ENCODE measurements at places on chromosomes 11 and 22.

- peak; percentile 36 for DNase-seq
Measured at GRCh38 chr22:32050678-32051515, 7.8 kb downstream of the SLC5A1 start.

DNA sequence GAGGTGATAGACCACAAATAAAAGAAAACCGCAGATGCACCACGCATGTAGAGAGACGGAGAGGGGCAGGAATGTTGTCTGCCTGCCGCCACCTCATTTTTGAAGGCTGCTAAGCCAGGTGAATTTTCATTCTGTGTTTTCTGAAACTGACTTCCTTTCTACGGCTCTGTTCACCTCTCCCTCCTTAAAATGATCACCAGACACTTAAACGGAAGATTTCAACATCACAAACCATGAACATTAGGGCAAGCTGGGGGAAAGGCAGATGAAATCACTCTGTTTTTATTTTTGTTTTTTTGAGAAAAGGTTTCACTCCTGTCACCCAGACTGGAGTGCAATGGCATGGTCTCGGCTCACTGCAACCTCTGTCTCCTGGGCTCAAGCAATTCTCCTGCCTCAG is 232.4 kb downstream of the MIAT start:
- DNase-seq, result no peak

GRCh38 chr11:88579466-88579865 is 241.9 kb upstream of the CTSC start:
- DNase-seq, result no peak

DNA sequence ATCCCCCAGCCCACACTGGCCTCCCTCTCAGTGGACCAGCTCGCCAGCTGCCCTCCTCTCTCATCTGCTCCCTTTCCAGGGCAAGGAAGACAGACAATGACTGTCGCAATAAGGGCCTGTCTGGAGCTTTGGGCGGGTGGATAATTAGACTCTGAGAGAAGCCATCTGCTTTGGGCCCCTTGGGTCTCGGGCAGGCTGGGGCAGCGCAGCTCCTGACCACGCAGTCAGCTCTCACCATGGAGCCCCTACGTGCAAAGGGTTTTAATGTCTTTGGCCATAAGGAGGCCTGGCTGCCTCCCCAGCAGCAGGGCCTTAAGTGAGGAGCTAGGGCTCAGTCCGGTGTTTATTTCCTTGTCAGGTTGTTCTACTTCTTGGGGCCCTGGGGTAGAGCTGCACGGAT is 153.9 kb downstream of the CHST1 start:
- no peak for DNase-seq

- DNase-seq, result no peak
Measured at GRCh38 chr11:12077535-12078280, 32.7 kb upstream of the MICAL2 start.

- DNase-seq, result no peak
Measured at GRCh38 chr11:123011510-123011909, 29.9 kb upstream of the BSX start.

- DNase-seq, result no peak
Measured at GRCh38 chr11:7749456-7749855, 43.2 kb upstream of the OVCH2 start.

DNA sequence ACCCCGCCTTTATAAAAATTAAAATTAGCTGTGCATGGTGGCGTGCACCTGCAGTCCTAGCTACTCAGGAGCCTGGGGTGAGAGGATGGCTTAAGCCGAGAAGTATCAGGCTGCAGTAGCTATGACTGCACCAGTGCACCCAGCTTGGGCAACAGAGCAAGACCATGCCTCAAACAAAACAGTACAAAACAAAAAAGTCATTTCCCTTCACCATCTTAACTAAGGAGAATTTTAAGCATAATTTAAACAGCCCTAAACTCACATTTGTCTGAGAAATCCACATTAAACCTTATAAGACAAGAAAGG is 23.3 kb upstream of the TFIP11 start:
- no peak for DNase-seq

- no peak for DNase-seq
Measured at GRCh38 chr11:95147364-95147905, 57.8 kb downstream of the ENDOD1 start.

DNA sequence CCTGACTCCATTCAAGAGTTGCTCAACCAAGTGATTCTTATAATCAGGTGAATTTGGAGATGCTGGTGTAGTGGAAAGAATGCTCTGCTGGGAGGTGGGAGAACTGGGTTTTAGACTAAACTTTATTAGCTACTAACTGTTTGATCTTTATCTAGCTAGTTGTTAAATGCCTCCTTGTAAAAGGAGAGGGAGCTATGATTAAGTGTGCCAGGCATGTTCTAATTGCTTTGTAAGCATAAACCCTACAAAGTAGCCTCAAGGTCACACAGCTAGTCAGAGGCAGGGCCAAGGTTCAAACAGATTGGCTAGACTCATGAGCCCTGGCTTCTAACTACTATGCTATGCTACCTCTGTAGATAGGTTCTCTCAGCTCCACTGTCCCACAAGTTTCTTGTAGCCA is 105.5 kb downstream of the NXPE2 start:
- DNase-seq, result no peak

- peak; percentile 32 for DNase-seq
Measured at GRCh38 chr11:20156876-20157613, 3.2 kb downstream of the DBX1 start.

DNA sequence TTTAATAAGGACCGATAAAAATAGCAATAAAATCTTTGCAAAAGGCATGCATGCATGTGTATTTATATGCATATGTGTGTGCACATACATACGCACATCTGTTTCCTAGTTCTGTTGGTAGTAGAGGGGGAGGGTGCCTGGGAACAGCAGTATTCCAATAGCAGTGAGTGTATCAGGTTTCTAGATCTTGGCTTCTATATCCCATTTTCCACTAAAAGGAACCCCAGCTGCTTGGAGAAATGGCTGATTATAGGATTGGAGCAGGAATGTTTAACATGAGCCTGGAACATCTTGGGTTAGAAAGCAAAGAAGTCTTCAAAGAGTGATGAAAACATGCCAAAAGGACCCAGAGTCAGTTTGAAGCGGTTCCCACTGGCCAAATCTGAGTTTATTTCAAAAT is 21.0 kb downstream of the TNRC6B start:
- no peak for DNase-seq

GRCh38 chr11:81987829-81988472 is 745.7 kb downstream of the FAM181B start:
- no peak for DNase-seq

GRCh38 chr11:73931039-73931645 is 19.7 kb upstream of the DNAJB13 start:
- no peak for DNase-seq

DNA sequence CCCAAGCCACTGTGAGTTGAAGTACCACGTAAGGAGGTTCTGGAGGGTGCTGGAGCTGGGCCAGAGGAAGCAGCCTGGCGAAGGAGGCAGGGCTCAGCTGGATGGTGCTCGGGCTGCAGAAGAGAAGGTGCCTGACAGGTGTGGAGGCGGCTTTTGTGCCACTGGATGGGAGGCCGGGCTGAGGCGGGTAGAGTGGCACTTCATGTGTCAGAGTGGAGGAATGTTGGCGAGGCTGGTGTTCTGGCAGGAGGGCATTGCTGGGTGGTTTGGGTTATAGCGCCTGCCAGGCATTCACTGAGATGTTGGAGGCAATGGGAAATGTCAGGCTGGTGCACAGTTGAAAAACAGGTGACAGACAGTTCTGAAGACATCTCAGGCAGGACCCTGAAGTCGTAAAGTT is 24.2 kb downstream of the UBE2L3 start:
- DNase-seq, result no peak

DNA sequence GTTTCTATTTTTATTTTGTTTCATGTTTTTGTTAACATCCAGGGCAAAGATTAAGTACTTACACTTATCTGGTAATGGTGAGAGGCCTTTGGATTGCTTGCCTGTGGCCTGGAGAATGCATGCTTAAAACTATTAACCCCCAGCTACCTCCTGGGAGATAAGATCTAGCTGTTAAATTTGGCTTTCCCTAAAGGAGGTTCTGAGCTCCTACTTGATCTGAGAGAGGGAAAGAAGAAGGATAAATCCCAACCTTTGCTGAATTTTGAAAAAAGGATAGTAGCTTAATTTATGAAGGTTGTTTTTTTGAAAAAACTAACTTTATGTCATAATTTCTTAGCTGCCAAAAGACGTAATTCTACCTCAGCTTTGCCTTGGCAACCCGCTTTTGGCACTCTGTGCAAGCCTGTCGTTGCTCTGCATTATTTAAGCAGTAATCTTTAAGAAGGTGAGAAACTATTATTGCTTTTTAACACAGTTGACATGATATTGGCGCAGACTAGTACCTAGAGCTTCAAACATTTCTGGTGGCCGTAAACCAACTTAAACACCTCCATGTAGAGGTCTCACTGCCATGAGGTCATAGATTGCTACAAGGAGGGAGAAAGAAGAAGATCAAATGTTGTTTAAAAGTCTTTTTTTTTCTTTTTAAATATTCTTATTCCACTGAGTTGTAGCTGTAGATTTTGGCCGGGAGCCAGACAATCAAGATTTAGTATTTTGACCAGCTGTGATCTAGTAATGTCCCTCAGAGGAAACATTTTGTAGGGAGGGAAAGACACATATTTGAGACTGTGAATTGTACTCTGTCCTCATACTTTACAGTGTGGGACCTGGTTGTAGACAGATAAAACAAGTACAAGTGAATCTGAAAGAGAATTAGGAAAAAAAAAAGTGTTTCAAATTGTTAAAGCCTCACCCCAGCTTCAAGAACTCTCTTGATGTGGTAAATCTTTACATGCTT is 74.4 kb downstream of the WNT11 start:
- no peak for DNase-seq

DNA sequence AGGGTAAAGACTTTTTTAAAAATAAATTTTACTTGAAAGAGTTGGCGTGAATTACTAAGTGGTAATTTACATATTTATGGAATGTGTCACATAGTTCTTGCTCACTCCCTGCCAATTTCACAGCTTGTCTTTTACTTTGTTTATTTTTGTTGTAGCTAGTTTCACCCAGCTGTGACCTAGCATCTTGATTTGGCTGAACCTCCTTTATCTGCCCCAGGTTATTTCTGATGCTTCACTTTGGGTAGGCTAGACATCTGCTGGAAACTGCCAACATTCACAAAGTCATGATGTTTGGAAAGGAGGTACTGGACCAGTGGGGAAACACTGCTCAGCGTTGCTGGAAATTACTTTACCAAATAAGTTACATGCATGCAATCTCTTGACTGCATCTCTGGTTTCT is 1676.0 kb upstream of the RAG2 start:
- no peak for DNase-seq

DNA sequence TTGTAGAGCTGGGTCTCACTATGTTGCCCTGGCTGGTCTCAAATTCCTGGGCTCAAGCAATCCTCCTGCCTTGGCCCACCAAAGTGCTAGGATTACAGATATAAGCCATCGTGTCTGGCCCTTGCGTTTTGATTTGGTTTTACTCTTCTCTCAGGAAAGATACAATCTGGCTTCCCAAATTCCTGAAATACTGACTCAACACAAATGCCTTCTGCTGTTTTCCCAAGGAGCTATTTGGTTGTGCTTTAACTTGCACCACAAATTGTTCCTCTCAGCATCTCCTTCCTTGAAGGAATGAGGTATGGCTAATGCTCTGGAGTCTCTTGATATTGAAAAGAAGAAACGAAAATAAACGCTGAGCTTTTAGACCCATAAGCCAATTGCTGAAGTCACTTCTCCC is 110.0 kb upstream of the PAX6 start:
- no peak for DNase-seq

DNA sequence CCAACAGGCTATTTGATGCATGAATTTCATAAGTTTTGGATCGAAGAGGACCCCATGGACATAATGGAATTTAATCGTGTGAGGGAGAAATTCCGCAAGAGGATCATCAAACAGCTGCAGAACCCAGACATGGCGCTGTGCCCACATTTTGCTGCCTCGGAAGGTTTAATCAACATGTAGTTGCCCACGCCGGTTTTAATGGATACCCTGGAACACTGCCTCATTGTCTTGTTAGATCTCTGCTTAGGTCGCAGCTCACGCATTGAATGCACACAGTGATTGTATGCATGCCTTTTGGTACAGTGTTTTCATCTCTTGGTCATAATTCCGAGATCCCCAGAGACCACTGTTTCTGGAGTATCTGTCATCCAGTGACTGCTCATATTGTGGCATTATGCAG is 46.8 kb downstream of the SLN start:
- DNase-seq, result no peak

DNA sequence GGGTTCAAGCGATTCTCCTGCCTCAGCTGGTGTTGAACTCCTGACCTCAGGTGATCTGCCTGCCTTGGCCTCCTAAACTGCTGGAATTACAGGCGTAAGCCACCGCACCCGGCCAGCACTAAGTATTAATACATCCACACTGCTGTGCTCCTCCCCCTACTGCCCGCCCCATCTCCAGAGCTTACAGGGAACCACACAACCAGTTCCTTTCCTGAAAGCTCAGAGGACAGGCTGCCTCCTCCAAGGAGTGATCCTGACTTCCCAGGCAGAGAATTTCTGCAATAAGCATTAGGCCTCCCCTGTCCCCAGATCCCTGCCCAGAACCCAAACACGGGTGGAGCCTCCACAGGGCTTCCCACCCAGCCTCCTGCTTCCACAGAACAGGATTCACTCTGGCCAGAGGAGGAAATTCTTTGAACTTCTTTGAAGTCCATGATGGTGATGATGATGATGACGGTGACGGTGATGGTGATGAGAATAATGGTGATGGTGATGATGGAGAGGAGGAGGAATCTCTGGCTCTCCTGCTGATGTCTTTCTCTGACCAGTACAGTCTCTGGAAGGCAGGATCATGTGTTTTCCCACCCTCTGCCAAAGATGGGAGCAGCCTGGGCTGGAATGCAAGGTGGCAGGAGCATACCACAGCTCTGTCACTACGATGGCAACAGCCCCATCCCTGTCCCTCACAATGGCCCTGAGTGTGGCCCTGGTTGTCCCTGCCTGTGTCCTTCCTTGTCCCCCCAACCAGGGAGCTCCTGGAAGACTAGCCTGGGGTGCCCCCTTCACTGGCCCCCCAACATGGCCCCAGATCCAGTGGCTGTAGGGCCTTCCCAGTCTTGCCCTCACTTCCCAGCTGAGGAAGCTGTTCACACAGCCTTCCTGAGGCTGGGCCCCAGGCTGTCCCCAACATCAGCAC is 33.5 kb upstream of the CSNK1E start:
- no peak for DNase-seq

- DNase-seq, result peak; percentile 83
Measured at GRCh38 chr11:64900263-64900678, 16.7 kb downstream of the ATG2A start.

DNA sequence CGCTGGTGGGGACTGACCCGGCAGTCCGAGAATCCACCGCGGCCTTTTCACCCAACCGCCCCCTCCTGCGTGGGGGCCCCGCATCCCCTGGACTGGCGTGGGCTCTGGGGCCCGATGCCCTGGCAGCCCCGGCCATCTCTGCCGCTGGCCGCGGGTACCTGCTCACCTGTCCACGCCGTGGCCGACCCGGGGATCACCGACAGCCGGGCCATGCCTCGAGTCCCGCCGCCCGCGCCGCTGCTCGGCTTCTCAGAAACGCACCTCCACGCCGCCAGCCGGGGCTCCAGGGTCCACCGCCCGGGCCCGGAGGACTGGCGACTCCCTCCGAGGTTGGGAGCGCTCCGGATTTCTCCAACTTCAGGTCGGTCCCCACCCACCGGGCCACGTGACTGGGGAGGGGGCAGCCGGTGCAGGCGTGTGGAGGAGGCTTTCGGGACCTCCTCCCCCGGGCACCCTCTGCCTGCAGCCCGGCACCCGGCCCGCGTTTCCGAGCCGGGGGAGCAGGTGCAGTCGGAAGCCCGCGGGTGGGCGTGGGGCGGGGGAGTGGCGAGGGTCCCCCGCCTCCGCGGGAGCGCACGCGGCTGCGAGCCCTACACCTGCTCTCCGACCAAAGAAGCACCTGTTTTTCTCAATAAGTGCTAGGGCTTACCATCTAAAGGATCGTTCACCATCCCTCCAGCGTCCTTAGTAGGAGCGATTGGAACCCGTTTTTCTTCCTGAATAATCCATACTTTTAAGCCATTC is 554 bp upstream of the NRIP3 start:
- DNase-seq, result peak; percentile 25

Measured in T-helper 22 cell (primary cell).